ENCODE measurements at places on chromosomes 3 and 15.
A peak's percentile ranks its signal among the peaks of the same experiment; 100 is the strongest.

DNA sequence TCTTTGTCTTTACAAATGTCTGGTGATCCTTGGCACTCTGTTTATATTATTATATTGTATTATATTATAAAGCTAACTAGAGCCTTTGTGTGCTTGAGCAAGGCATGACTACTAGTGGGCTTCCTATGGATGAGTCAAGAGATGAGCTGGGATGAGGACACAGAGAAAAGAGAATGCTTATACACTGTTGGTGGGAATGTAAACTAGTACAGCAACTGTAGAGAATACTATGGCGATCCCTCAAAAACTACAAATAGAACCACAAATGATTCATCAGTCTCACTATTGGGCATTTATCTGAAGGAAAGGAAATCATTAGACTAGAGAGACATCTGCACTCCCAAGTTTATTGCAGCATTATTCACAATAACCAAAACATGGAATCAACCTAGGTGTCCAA lies 40.8 kb upstream of the MED12L start:
- no peak for DNase-seq

DNA sequence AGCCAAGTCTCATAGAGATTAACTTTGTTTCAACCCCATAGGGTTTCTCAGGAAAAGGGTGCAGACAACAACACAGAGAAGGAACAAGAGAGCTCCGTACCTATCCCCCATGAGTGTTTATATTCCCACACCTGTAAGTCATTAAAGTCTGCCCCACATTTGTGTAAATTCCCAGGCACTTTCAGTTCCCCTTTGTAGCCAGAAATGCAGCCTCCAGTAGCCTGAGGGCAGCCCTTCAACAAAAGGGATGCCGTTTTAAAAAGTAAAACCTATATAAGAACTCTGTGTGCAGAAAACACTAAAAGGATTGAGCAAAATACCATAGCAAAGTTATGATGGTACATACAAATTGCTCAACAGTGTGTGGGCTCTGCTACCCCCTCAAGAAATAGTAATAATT lies 59.7 kb upstream of the TMEM108 start:
- no peak for DNase-seq

DNA sequence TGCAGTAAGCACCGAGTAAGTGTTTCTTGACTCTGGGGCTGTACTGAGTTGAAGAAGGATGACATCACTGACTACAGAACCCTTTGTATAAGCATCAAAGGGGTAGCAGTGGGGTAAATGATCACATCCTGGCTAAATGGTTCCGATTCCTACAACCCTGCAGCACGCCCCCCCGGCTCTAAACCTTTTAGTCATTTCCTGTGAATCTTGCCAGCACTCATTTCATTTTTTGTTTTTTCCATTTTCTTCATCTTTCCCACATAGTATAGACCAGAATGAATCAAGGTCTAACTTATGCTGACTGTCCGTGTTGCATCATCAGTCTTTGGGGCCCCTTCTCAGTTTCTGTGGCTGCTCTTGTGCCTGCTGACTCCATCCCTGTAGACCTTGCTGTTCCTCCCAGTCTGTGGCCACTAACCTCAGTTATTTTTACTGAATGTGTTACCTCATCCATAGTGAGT lies 383.1 kb upstream of the TPRG1 start:
- DNase-seq, result peak; percentile 12

DNA sequence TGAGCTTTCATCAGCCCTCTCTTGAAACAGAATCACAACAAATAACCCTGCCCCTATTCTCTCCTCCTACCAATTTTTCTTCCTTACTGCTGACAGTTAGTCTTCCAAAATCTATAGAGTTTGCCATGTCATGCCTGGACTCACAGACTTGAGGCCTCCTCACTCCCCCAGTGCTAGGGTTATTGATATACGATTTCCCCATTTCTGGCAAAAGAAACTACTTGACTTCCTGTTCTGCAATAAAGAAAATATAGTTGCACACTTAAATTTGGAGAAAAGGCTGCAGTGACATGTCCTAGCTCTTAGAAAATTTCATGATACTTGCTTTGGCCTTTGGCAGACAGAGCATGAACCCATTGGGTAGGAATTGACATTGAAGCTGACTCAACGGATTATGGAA lies 75.9 kb downstream of the CYP19A1 start:
- DNase-seq, result no peak

Measured in GM13977 (cell line).